Smooth muscle cell of the umbilical artery (primary cell): ENCODE measurements at places on chromosomes 11 and 22. TPM values are rescaled to one million over a fixed set of nuclear protein-coding genes. Genes with fewer than 3 reads are reported as not detected.

ARL2 gene
- 73.7 and 76.6 TPM in 2 replicates for total RNA-seq

ZNF214 gene
- 2.8 and 4.2 TPM in 2 replicates for total RNA-seq

TALDO1 gene
- 121 and 178 TPM in 2 replicates for total RNA-seq

ATP5MG gene
- 24.6 and 34.7 TPM in 2 replicates for total RNA-seq

SCGB1D1 gene
- total RNA-seq, result not detected in 2 replicates

MYBPC3 gene
- not detected in 2 replicates for total RNA-seq

FTH1 gene
- total RNA-seq, result 2,108 and 2,864 TPM in 2 replicates
